ENCODE measurements at places on chromosomes 7 and 10.
A peak's percentile ranks its signal among the peaks of the same experiment; 100 is the strongest.

- DNase-seq, result no peak
These were observed 43.0 kb upstream of the NAMPT start for GRCh38 chr7:106327538-106328481.

- no peak for DNase-seq
These were observed 69.1 kb downstream of the INPP5A start for GRCh38 chr10:132606536-132607316.

DNA sequence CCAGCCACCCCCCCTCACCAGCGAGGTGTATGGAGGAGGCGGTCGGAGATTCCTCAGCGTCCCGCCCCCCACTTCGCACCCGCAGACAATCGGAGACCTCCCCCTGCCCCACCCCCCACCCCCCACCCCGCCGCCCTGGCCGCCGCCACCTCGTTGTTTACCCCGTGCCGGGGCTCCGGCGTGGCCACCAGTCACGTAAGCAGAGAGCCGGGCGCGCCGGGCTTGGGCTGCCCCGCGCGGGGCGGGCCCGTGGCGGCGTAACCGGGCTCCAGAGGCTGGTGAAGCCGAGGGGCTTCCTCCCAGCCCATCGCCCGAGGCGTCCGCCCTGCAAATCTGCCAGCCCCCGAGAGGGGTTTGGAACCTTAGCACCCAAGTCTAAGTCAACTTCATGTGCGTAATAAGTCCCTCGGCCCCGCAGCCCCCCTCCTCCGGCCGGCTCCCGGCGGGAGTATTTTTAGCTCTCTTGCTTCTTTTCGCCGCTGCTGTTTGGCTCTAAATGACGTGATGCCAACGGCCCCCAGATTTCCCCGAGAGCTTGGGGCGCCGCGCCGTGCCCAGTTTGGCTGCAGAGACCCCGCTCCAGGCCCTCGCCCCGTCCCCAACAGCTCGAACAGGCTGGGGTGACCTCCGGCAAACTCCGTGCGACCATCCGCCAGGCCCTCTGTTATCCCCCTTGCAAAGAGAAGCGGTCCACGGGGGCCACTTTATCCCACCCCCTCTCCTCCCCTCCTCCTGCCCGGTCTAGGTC is 2.7 kb downstream of the MXI1 start:
- DNase-seq, result no peak

GRCh38 chr10:77710081-77710551 is 72.5 kb upstream of the KCNMA1 start:
- no peak for DNase-seq

DNA sequence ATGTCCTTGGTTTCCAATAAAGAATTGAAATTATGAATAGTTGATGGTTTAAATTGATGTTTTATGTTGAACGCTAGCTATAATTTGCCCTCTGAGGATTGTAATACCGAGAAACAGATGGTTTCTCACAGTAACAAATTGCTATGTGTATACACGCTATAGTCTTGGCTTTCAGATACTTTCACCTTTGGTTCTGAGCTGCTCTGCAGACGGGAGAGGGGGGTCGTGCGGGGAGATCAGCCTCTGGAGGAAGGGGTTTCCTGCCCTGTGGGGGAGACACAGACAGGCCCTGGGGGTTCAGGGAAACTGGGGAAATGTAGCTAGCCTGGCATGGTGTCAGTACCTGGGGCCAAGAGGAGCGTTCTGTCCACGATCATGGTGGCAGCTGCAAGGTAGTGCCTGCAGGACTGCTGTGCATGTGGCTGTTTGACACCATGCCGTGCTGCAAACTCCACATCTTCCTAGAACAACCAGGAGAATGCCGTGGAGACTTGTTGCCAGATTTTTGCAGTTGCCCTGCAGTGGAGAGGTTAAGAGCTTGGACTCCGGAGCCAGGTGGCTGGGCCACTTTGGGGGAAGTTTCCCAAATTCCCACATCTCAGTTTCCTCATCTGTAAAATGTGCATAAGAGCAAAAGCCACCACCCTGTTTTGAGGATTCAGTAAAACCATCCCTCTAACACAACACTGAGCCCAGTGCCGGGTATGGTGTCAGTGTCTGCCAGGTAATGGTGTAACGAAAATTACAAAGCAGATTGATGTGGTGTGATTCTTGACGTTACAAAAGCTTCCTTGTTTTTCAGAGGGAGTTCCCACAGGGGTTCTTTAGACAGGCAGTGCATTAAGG is 167.9 kb downstream of the CUX1 start:
- DNase-seq, result no peak

DNA sequence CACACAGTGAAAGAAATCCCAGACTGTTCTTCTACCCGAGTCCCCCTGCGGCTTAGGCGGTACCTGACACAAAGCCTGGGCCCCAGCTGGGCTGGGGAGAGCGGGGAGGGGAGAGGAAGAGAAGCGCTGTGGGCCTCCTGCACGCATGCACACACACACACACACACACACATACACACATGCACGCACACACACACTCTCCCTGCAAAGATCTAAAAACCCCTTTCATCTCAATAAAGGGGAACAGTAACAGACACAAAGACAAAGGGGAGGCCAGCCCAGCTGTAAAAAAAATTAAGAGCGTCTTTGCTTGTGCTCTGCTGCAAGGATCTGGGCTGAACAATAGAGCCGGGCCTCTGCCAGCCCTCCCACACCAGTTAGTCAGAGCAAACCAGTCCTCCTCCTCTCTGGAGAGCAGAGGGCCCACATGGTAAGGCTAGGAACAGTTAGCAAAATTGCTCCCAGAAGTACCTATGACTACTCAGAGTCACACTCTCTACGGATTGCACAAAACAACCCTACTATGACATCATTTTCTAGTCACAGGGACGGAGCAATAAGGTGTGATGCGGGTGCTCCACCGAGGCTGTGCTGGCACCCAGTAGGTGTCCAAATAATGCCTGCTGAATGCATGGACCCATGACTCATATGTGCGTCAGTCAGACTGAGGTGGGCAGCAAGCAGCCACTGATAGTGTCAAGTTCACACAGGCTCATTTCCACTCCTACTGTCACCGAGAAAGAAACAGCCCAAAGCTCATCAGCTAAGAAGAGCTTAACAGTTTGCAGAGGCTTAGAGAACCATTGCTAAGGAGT is 9.2 kb downstream of the ITPRIP start:
- no peak for DNase-seq

DNA sequence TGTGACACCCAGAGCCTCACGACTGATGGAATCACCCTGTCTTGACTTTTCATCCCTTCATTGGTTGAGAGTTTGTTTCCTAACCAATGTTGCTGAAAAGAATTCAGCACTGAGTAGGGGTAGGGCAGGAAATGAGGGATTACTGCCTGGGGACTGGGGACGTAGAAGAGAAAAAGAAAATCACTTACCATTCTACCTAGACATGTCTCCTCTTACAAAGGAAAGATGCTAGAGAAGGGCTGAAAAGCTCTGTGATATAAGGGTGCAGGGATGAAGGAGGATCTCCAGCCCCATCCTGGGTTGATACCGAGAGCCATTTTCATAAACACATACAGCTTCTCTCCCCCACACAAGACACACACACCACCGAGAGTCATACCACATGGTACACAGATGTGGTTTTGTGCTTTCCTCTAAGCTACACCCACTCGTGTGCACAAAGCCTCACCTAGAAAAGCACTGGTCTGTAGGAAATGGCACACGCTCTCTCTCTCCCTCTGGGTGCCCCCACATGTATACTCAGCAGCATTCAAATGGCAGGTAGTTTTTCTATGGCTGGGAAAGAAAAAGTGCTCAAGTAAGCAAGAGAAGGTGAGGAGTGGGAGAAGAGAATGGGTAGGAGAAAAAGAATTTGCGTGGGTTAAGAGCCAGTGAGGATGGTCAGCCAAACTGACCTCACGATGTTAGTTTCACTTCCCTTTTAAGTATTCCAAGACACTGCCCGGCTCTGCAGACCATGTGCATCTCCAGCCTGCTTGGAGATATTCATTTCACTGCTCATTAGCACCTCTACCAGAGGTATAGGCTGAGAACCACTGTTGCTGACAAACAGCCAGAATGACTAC is 85.8 kb downstream of the CALD1 start:
- DNase-seq, result no peak

DNA sequence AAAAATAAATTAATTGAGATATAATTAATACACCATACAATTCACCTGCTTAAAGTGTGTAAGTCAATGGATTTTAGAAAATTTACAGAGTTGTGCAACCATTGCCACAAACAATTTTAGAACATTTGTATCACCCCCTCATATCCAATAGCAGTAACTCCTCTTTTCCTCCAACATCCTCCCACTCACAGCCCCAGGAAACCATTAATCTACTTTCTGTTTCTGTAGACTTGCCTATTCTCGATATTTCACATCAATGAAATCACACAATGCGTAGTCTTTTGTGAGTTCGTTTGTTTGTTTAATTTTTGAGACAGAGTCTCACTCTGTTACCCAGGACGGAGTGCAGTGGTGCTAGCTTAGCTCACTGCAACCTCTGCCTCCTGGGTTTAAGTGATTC is 13.7 kb upstream of the HERC4 start:
- no peak for DNase-seq

DNA sequence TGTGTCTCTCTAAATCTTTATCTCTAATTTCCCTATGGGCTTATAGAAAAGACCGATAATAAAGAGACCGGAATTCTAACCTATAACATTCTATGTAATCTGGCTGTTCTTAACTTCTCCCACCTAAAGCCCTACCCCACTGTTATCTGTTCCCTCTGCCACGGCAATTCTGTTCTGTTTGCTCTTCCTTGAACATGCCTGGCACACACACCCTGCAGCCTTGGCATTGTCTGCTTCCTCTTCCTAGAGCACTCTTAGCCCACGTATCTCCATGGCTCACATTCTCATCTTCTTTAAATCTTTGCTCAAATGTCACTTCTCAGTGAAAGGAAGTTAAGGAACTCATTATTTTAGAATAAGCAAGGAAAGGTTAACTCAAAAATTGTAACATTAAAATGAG is 309.2 kb downstream of the GPR158 start:
- DNase-seq, result no peak

- no peak for DNase-seq
These were observed 72.3 kb upstream of the GATAD1 start for GRCh38 chr7:92375013-92375412.

DNA sequence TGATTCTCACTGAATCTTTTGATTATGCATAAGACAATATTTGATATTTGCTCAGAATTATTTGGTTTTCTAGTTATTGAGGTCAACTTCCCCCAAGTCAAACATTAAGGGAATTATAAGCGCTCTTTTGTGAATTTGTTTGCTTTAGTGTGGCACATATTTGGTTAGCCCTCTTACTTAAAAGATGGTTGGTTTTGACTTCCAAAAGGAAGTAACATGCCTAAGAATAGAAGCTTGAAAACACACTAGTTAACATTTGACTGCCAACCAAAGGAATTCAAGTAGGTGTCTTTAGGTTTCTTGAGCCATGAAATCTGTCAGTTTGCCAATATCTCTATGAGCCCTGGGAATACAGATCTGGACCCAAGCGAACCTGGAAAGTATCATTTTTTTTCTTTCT is 24.9 kb downstream of the STEAP4 start:
- no peak for DNase-seq

DNA sequence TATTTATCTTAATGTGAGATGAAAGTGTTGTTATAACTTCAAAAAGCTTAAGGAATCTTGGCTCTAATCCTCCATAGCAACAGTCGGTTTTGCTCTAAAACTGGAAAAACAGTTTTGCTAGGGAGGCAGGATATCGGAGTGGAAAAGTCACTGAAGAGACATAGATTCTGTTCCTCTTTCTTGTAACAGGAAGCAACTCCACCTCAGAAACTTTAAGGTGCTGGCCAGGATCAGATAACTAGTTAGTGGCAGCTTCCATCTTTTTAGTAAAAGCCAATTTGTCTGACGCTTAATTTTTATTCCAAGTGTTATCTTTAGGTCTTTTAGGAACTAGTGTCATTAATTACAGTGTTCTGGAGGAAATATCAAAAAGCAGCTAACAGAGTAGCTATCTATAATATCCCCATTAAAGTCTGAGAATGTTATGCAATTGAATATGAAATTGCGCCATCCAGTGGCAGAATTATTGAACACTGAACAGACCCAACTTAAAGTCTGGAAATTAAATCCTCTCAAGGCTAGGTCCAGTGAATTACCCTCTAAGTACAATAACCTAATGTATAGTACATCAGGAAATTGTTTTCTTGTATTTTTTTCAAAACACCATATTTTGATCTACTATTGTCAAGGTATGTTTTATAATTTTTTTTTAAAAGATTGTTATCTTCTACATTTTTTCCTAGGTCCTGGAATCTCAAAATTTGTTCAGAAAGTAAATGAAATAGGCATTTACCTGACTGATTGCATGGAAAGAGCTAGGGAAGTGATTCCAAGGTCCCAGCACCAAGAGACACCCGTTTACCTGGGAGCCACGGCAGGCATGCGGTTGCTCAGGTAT is 65.9 kb upstream of the CC2D2B start:
- DNase-seq, result peak; percentile 30

- no peak for DNase-seq
These were observed 112.4 kb upstream of the PPP2R2D start for GRCh38 chr10:131788386-131788785.
